ENCODE measurements at places on chromosomes 12 and 14.

DNA sequence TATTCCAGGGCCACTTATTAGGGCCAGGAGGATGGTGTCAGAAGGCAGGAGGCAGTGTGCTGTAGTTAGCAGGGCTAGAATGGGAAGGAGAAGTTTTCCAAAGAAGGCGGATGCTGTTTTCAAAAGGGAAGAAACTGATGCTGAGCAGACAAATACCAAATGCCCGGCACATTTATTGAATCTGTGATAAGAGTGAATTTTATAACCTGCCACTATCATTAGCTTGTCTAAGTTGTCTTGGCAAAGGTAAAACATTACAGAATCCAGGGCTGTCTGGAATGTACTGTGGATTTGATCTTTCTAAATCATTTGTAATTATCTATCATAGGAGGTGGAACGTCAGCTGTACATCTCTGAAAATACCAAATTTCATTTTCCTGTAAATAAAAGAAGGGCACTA lies 40.8 kb downstream of the NDUFA12 start:
- no peak for DNase-seq

GRCh38 chr12:90126125-90126524 lies 417.5 kb upstream of the ATP2B1 start:
- DNase-seq, result no peak

DNA sequence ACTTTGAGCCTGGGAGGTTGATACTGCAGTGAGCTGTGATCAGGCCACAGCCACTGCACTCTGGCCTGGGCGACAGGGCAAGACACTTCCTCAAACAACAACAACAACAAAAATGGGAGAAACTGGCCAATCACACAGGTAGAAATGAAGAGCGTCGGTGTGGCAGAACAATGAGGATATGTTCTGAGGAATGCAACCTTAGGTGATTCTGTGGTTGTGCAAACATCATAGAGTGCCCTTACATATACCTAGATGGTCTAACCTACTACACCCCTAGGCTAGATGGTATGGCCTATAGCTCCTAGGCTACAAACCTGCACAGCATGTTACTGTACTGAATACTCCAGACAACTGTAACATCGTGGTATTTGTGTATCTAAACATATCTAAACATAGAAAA lies 3.7 kb upstream of the PRDM4 start:
- no peak for DNase-seq

DNA sequence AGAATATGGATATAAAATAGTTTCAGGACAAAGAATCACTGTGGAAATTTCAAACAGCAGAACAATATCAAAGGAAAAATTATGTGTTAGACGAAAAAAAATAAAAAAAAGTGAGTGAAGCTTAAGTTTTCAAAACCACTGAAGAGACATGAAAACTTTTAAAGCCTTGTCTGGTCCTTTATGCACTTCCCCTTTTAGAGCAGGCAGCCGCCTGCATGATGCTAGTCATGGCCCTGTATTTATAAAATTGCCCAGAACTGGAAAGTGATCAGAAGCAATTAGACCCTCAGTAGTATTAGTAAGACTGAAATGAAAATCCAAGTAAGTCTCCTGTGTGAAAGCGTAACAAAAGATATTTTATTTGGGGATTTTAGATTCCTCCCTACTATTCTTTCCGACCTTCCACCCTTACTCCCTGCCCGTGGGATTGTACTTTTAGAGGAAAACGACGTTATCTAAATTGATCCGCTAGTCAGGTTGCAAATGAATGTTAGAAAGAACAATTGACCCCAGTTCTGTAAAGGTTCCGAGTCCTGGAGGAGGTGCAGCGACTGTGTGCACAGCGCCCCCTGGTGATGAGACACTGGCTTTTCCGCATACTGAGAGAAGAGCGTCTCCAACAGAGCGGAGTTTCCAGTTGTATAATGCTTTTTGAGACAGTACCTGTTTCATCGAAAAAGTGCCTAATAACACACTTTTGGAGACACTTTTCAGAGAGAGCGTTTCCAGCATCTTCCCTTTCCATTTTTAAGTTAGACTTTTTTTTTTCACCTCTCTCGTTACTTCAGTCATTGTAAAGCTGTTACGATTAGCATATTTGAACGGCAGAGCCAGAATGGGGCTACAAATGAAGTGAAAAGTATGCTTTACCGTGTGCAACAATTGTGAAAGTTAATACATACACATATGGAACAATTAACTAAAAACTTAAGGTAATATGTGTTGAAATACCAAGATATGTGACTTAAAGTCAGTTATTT lies 12.4 kb downstream of the MGST1 start:
- no peak for DNase-seq

GRCh38 chr12:119156401-119157044 lies 22.2 kb upstream of the HSPB8 start:
- DNase-seq, result no peak

Data from AG09309 (cell line).